GM13976 (cell line): ENCODE measurements at places on chromosomes 1 and 21.
A peak's percentile ranks its signal among the peaks of the same experiment; 100 is the strongest.

GRCh38 chr1:231683439-231684165, 57.0 kb downstream of the DISC1 start:
- DNase-seq, result no peak

- DNase-seq, result peak; percentile 87
Observed at GRCh38 chr1:32650248-32650751, at the start of gene ZBTB8OS. Gene ZBTB8OS (minus strand): TSS chr1:32650550. CDS start chr1:32650529, 21 bp downstream.

DNA sequence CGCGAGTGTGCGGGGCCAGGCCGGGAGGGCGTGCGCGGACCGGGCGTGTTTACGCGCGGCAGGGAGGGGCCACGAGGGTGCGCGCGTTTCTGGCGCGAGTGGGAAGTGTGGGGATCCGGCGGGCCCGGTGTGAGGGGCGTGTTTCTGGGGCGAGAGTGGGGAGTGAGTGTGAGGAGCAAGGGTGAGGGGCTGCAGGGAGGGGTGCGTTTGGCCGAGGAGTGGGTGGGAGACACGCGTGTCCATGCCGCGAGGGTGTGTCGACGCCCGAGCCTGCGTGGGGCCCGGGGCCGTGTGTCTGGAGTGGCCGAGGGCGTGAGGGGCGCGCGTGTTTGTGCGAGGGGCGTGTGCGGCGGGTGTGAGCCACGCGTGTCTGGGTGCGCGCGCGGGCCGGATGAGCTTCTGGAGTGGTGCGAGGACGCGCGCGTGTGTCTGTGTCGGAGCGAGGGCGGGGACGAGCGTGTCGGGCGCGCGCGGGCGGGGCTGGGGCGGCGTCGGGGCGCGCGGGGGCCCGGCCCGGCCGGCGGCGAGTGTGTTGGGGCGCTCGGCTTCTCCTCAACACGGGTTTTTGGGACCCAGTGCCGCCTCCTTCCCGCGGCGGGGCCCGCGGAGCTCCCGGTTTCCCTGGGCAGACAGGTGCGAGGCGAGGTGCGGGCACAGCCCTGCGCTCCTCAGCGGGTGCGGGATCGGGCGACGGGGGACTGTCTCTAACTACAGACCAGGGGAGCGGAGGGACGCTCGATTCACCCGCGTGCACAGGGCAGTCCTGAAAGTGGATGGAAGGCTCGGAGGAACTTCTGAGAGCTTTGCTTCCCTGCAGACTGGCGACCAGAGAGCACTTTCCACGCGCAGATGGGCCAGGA, 65.8 kb upstream of the VAMP3 start:
- DNase-seq, result no peak

- DNase-seq, result no peak
Observed at GRCh38 chr1:204295671-204296070, 64.1 kb downstream of the PLEKHA6 start.

DNA sequence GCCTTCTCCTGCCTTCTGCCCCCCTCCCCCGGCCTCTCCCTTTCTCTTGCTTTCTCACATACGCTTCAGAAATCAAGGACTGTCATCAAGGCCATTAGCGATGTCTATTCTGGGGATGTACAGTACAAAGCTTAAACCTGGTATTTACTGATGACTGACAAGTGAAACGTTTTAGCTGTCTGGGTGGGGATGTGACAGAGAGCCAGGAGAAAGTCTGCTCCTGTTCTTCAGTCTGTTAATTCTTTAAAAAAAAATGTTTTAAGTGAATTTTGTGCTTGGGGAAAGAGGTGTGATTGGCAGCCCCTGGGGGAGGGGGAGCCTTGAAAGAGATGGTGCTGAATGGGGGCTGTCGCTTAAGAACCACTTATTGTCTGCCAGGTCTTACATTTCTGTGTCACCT, 283.0 kb upstream of the PLXNA2 start:
- no peak for DNase-seq
